ENCODE measurements at places on chromosomes 12 and 14. TPM values are rescaled to one million over a fixed set of nuclear protein-coding genes. Genes with fewer than 3 reads are reported as not detected.

Gene PDE6H
- polyA plus RNA-seq: not detected

Gene FAM90A1
- polyA plus RNA-seq: not detected

Gene SBNO1
- polyA plus RNA-seq: 25.3 TPM

Gene APOLD1
- 0.23 TPM for polyA plus RNA-seq

Gene GLIPR1L2
- polyA plus RNA-seq: 1.6 TPM

Gene AMN
- 15.0 TPM for polyA plus RNA-seq

Gene MYF5
- not detected for polyA plus RNA-seq

Gene PGF
- polyA plus RNA-seq: not detected

Gene CMKLR1
- polyA plus RNA-seq: 0.64 TPM

Gene PPP1R36
- polyA plus RNA-seq: not detected

Gene SCNN1A
- not detected for polyA plus RNA-seq

Gene NPFF
- not detected for polyA plus RNA-seq

Gene PRIM1
- polyA plus RNA-seq: 38.0 TPM

Gene VCPKMT
- 14.0 TPM for polyA plus RNA-seq
